SJSA1 (cell line): ENCODE measurements at places on chromosomes 1 and 21.

DNA sequence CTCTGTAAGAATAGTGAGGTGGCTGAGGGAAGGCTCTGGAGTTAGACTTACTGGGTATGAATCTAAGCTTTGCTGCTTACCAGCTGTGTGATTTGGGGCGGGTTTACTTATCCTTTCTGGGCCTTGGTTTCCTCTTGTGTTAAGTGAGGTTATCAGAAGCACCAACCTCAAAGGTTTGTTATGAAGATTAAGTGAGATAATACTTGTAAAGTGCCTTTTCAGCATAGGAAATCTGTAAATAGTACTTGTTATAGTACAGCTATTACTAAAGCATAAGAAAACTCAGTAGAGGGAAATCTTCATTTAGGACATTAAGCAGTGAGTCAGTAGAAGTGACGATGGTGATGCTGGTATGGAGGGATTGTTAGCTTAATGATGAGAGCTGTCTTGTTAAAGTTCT, 12.1 kb downstream of the HHAT start:
- DNase-seq: no peak

DNA sequence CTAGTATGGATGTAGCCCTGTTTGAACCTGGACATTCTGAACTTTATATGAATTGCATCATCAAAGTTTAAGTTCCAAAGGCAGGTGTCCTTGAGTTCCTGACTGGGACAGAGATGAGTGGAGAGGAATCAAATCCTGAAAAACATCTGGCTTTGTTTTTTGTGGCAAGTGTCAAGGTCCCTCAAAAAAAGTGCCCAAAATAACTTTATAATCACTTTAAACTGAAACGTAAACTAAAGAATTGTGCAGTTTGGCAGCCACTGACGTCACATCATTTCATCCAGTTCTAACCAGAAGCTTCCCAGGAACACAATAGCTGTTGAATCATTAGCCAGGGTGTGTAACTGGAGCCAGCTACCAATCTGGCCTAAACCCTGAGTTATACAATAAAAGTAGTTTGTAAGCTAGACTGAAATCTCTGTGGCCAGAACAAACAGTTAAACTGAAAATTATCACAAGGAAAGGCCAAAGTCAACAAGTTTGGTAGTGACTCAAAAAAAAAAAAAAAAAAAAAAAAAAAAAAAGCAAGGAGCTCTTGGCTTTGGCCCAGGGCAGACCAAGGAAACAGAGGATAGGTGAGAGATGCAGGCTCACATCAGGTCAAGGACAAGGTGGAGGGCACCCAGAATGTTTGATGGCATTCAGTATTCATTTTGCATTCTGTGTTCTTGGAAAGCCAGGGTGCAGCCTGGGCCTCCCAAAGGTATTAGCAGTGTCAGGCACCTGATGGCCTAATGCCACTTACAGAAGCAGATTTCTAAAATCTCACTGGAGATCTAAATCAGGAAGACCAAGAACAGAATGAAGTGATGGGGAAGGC, 74.3 kb downstream of the TNFSF18 start:
- peak; percentile 66 for DNase-seq

- DNase-seq: no peak
Measured at GRCh38 chr1:160056648-160057169, 13.3 kb downstream of the KCNJ10 start.

GRCh38 chr1:116431870-116432500, 58.9 kb downstream of the ATP1A1 start:
- DNase-seq: no peak
